ENCODE measurements at places on chromosomes 2 and 18. TPM values are rescaled to one million over a fixed set of nuclear protein-coding genes. Genes with fewer than 3 reads are reported as not detected.

Gene ERBB4
- 8.3 TPM for total RNA-seq

DNA sequence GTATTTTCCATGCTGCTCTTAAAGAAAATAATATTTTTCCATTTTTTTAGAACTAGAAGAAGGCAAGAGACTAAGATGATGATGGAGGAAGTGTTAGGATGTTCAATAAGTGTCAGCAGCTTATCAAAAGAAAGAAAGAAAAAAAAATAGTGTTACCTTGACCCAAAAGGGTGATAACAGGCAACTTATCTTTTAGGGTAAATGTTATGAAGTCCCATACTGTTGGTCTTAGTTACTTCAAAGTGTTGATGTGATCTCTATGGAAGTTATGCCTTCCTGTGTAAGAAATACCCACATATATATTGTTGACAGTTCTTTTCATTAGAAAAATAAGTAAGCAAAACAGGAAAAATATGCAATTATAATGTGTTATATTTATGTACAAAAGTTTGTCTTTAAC lies 143.5 kb downstream of the OTX1 start:
- no peak for DNase-seq
- H3K36me3 ChIP-seq, result no peaks in the 10 kb centered on the region
- H3K27me3 ChIP-seq, result no peaks in the 10 kb centered on the region
- no peak overlapping the region for H3K4me3 ChIP-seq
- H3K27ac ChIP-seq, result no peak overlapping the region

Gene ACKR3
- total RNA-seq, result 39.3 TPM

GRCh38 chr18:21786526-21786925 lies 45.9 kb downstream of the MIB1 start:
- H3K36me3 ChIP-seq, result peaks cover 77% of the 10 kb centered on the region
- no peak overlapping the region for H3K4me3 ChIP-seq
- no peaks in the 10 kb centered on the region for H3K27me3 ChIP-seq
- H3K27ac ChIP-seq, result no peak overlapping the region
- DNase-seq, result no peak

DNA sequence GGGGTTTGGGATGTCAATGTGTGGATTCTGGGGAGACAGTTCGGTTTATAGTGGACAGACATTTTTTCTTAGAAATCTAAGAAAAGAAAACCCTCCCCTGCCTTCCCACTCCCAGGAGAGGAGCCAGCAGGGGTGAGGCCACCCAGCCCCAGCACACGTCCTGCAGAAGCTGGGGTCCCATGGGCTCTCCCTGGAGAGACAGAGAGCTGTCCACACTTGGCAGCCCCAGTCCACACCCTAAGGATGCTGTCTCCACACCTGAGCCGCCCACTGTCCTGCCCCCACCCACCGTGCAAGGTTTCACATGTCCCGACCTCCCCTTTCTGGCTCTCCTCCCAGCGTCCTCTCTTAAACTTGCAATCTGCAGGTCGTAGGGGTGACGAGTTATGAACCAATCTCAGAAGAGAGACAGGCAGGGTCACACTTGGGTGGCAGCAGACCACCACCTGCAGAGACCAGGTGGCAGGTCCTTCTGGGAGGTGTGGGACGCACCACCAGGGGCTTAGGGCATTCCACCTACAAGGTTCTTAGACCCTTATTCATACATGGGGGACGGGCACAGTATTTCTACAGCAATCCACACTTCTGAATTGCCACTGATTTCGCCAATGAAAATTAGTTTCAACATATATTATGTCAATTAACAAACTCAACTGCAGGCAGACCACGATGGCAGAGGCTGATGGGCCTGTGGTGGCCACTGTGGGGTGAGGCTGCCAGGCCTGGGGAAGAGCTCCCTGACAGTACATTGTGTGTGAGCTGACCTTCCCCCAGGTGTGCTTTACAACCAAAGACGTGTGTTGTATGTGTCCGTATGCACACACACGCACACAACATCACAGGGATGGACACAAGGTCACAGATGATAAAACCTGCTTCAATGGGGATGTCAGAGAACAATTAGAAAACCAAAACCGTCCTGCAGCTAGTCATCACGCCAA lies 158.5 kb downstream of the TPO start:
- H3K36me3 ChIP-seq, result no peaks in the 10 kb centered on the region
- H3K4me1 ChIP-seq, result peaks cover 16% of the 10 kb centered on the region
- peak overlapping the region; percentile 80 for H3K27ac ChIP-seq
- no peak overlapping the region for H3K4me3 ChIP-seq

DNA sequence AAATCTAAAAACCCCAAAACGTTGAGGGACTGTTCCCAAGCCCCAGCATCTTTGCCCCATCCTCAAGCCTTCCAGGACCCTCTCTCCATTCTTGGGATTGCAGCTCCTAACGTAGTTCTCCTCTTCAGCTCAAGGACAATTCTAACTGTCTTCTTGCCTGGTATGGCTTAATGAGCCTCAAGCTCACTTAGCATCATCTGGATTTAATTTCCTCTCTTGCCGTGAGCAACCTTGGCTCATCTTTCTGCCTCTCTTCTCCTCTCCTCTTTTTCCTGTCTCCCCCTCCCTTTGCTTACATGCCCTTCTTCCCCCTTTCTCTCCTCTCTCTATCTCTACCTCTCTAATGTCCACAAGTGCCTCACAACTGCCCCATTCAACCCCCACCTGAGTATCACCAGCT lies 44.2 kb downstream of the TACR1 start:
- peaks cover 7% of the 10 kb centered on the region for H3K4me1 ChIP-seq
- H3K4me3 ChIP-seq, result no peak overlapping the region
- no peaks in the 10 kb centered on the region for H3K27me3 ChIP-seq
- no peaks in the 10 kb centered on the region for H3K36me3 ChIP-seq

DNA sequence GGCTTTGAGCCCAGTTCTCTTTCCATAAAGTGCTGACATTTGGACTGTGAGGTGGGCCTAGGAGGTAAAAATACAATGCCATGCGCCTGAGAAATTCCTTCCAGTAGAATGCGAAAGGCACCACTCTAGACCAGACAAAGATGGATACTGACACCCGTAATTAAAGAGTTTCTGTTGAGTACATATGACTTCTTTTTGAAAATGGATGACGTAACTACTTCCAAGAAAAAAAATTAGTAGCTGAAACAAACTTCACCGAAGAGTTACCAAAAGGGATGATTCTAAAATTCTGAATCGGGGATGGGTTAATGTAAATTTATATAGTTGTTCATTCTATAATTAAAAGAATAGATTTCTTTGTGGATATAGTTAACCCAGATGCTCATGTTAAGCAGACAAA lies 146.8 kb downstream of the ALK start:
- no peak overlapping the region for H3K4me3 ChIP-seq
- peaks cover 24% of the 10 kb centered on the region for H3K27me3 ChIP-seq
- H3K36me3 ChIP-seq, result no peaks in the 10 kb centered on the region
- no peak overlapping the region for H3K27ac ChIP-seq

Gene HAAO
- total RNA-seq, result 2.3 TPM

DNA sequence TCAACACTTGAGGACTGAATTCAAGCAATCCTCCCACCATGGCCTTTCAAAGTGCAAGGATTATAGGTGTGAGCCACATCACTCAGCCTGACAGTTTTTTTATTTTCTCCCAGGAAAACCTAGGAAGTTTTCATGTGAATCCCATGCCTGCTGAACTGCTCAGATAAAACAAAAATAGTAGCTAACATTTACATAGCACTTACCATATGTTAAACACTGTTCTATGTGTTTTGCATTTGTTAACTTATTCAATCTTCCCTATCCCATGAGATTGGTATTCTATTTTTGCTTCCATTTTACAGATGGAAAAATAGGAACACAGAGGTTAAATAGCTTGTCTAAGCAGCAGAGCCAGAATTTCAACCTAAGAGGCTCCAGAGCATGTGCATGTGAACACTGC lies 157.4 kb upstream of the KCTD1 start:
- H3K36me3 ChIP-seq, result no peaks in the 10 kb centered on the region
- H3K4me1 ChIP-seq, result peaks cover under 1% of the 10 kb centered on the region
- no peak overlapping the region for H3K27ac ChIP-seq
- no peak overlapping the region for H3K4me3 ChIP-seq

GRCh38 chr18:73785300-73785699 lies 362.3 kb downstream of the FBXO15 start:
- no peaks in the 10 kb centered on the region for H3K27me3 ChIP-seq
- no peaks in the 10 kb centered on the region for H3K36me3 ChIP-seq
- no peak for DNase-seq
- no peaks in the 10 kb centered on the region for H3K4me1 ChIP-seq

DNA sequence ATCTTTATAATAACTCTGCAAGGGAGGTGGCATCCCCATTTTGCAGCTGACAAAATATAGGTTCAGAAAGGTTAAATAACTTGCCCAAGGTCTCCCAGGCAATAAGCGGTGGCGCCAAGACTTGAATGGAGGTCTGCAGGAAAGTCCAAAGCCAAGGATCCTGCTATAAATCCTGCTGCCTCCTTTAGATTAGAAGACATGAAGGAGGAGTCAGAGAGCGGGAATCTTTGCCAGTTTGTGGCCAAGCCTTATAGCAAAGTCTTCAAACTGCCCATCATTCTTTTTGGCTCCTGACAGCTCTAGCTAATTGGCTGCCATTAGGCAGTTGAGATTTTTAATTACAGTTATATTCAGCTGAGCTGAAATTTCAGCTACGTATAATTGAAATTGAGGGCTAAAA lies 114.3 kb downstream of the C1D start:
- no peak overlapping the region for H3K4me3 ChIP-seq
- H3K27ac ChIP-seq, result no peak overlapping the region
- no peaks in the 10 kb centered on the region for H3K36me3 ChIP-seq
- DNase-seq, result no peak
- no peaks in the 10 kb centered on the region for H3K4me1 ChIP-seq
- peaks cover 25% of the 10 kb centered on the region for H3K27me3 ChIP-seq

Gene PRSS56
- not detected for total RNA-seq

- peaks cover 5% of the 10 kb centered on the region for H3K4me1 ChIP-seq
- no peak for DNase-seq
- H3K27ac ChIP-seq, result no peak overlapping the region
- H3K4me3 ChIP-seq, result no peak overlapping the region
- peaks cover 51% of the 10 kb centered on the region for H3K27me3 ChIP-seq
Observed at GRCh38 chr18:76255070-76255683, 239.9 kb downstream of the ZNF516 start.

DNA sequence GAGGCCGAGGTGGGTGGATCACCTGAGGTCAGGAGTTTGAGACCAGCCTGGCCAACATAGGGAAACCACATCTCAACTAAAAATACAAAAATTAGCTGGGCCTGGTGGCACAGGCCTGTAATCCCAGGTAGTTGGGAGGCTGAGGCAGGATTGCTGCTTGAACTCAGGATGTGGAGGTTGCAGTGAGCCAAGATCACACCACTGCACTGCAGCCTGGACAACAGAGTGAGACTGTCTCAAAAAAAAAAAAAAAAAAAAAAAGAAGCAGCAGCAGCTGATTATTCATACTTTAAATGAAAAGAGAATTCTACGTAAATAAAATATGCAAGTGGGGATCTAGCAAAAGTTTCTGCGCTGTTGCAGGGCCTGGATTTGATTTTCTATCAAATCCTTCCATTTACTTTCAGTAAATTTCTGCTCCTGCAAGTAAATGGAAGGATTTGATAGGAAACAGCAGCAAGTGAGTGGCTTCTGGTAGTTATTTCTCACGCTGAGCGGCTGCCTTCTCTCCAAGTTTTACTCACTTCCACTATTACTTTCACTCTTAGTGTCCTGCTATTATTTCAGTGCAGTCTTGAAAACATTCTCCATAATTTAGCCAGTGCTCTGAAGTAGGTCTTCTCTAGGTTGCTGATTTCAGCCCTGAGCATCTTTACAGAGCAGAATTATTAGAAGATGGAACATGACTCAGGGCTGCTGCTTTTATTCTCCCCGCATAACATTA lies 68.4 kb downstream of the SLC16A14 start:
- DNase-seq, result no peak
- no peak overlapping the region for H3K27ac ChIP-seq
- no peaks in the 10 kb centered on the region for H3K4me1 ChIP-seq
- H3K4me3 ChIP-seq, result no peak overlapping the region
- no peaks in the 10 kb centered on the region for H3K36me3 ChIP-seq
- no peaks in the 10 kb centered on the region for H3K27me3 ChIP-seq

DNA sequence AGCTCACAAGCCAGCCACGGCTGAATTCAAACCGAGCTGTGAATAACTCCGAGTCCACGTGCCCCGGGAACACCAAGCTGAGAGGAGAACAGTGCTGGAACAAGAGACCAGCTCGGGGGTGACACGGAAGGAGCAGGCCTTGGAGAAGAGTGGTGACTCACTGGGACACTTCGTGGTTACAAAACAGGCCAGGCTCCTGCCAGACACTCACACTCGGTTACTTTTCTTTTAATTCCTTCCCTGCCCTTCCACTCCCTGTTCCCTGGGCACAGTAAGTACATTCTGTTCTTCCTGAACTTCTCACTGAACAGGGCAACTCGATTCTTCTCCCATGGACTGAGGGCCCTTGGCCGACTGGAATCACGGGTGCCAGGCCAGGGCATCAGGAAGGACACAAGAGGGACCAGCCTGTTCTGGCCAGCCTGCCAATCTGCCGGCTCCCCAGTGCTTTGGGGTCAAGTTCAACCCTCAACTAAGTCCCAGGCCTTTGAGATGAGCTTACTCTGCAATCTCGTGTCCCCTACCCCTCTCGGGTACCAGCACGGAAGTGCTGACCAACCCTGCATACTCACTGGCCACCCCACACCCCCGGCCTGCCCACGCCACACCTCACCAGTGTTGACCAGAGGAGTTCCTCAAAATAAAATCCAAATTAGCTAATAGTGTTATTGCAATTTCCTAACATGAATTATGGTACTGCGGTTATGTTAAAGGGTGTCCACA lies 87.5 kb downstream of the TFCP2L1 start:
- no peak overlapping the region for H3K4me3 ChIP-seq
- no peaks in the 10 kb centered on the region for H3K36me3 ChIP-seq
- H3K4me1 ChIP-seq, result peaks cover 9% of the 10 kb centered on the region
- peak; percentile 44 for DNase-seq
- H3K27ac ChIP-seq, result peak overlapping the region; percentile 47
- H3K27me3 ChIP-seq, result no peaks in the 10 kb centered on the region

Gene TBR1
- not detected for total RNA-seq

GRCh38 chr2:98565286-98565860 lies 42.9 kb downstream of the COA5 start:
- peaks cover 58% of the 10 kb centered on the region for H3K4me1 ChIP-seq
- H3K27me3 ChIP-seq, result no peaks in the 10 kb centered on the region
- DNase-seq, result no peak
- peaks cover 58% of the 10 kb centered on the region for H3K36me3 ChIP-seq
- H3K27ac ChIP-seq, result peak overlapping the region; percentile 79

Measured in left ventricle myocardium inferior (tissue), 1 donor.